Lower lobe of right lung (tissue), 2 donors: ENCODE measurements at places on chromosomes 2 and 18. TPM values are rescaled to one million over a fixed set of nuclear protein-coding genes. Genes with fewer than 3 reads are reported as not detected.

The TSPYL6 gene
- total RNA-seq = not detected

The CHRND gene
- total RNA-seq = not detected

The DIPK1C gene
- total RNA-seq = not detected

DNA sequence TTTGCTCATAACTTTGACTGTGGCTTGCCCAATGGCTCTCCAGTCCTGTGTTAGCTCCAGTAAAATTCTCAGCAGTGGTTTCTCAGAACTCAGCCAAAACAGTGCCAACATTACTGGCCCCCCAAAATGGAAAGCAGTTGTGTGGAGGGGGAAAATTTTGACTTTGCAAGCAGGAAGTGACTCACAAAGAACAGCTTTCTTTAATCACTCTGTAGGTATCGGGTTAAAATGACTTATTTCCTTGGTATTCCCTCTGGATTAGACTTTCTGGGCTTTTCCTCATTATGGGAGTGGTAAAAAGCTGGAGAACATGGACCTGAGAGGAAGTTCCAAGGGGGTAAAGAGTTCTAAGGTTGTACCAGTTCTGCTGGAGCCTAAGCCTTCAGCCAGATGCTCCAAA, 175.7 kb upstream of the RND3 start:
- no peaks in the 10 kb centered on the region for H3K36me3 ChIP-seq
- no peak overlapping the region for H3K4me3 ChIP-seq
- no peak for DNase-seq
- no peak overlapping the region for H3K27ac ChIP-seq
- no peaks in the 10 kb centered on the region for H3K4me1 ChIP-seq

GRCh38 chr2:228447266-228447915, 265.9 kb upstream of the SPHKAP start:
- no peaks in the 10 kb centered on the region for H3K27me3 ChIP-seq
- no peak overlapping the region for H3K27ac ChIP-seq
- no peaks in the 10 kb centered on the region for H3K36me3 ChIP-seq
- H3K4me3 ChIP-seq = no peak overlapping the region

GRCh38 chr18:56831988-56832387, 180.8 kb downstream of the WDR7 start:
- no peak overlapping the region for H3K4me3 ChIP-seq
- no peaks in the 10 kb centered on the region for H3K4me1 ChIP-seq
- no peaks in the 10 kb centered on the region for H3K27me3 ChIP-seq
- DNase-seq = no peak

The ACMSD gene
- not detected for total RNA-seq

The MGAT4A gene
- total RNA-seq = 82.0 TPM

The LOXHD1 gene
- 2.9 TPM for total RNA-seq

DNA sequence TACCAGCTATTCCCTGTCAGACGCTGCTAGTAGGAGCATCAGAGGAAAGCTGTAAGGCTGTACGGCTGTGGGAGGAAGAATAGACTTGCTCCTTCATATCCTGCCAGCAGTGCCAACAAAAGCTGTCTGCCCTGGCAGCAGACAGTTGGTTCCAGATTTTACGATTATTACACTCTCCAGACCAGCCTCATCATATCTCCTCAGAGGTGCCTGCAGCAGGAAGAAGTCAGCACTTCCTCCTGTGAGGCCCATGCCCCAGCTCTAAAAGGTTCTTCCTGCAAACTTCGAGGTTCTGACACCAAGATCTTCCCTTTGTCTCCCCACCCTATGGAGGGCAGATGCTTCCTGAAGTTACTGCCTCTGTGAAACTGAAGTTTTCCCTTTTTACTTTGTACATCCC, 537.7 kb upstream of the PKDCC start:
- H3K27me3 ChIP-seq = no peaks in the 10 kb centered on the region
- DNase-seq = no peak

GRCh38 chr18:42882122-42882521, 233.4 kb downstream of the RIT2 start:
- H3K36me3 ChIP-seq = no peaks in the 10 kb centered on the region
- H3K27me3 ChIP-seq = no peaks in the 10 kb centered on the region
- H3K4me3 ChIP-seq = no peak overlapping the region
- H3K27ac ChIP-seq = no peak overlapping the region
- no peak for DNase-seq

The SFXN5 gene
- 15.4 TPM for total RNA-seq
